A549 treated with CpdA at 1 μM for 4 hours (cell line): ENCODE measurements at places on chromosomes 1 and 21. TPM values are rescaled to one million over a fixed set of nuclear protein-coding genes. Genes with fewer than 3 reads are reported as not detected.

Gene TARBP1
- 13.7 to 15.7 TPM (median 14.9 TPM) in 5 replicates for total RNA-seq

Gene FAM72C
- total RNA-seq = 5.6 to 7.2 TPM (median 6.4 TPM) in 5 replicates

Gene PTAFR
- 0.25 to 0.57 TPM (median 0.33 TPM) in 5 replicates for total RNA-seq

Gene VHLL
- not detected in 5 replicates for total RNA-seq

Gene LCE2C
- not detected in 5 replicates for total RNA-seq

Gene CELA2B
- total RNA-seq = not detected in 5 replicates

Gene PDZK1IP1
- total RNA-seq = 5.5 to 8.8 TPM (median 7.7 TPM) in 5 replicates

Gene SMCP
- not detected in 5 replicates for total RNA-seq

Gene CFAP57
- 0.21 to 0.58 TPM (median 0.33 TPM) in 5 replicates for total RNA-seq

Gene HFM1
- total RNA-seq = 0.05 to 0.07 TPM in 2 of 5 replicates, not detected in the others
